Pericardium fibroblast (primary cell): ENCODE measurements at places on chromosomes 4 and X. TPM values are rescaled to one million over a fixed set of nuclear protein-coding genes. Genes with fewer than 3 reads are reported as not detected.

The ARSJ gene
- total RNA-seq, result 12.4 and 15.2 TPM in 2 replicates

The HTN1 gene
- total RNA-seq, result not detected in 2 replicates

The RNF175 gene
- total RNA-seq, result not detected in 2 replicates

The CCSER1 gene
- not detected in 2 replicates for total RNA-seq

The SSX4 gene
- not detected in 2 replicates for total RNA-seq
